ENCODE measurements at places on chromosomes 4 and X.

GRCh38 chr4:146488495-146489174 lies 33.1 kb downstream of the SLC10A7 start:
- DNase-seq: no peak

- no peak for DNase-seq
These were observed 97.4 kb upstream of the S100G start for GRCh38 chrX:16552546-16552945.

GRCh38 chrX:70979136-70979762 lies 48.4 kb upstream of the SLC7A3 start:
- no peak for DNase-seq

DNA sequence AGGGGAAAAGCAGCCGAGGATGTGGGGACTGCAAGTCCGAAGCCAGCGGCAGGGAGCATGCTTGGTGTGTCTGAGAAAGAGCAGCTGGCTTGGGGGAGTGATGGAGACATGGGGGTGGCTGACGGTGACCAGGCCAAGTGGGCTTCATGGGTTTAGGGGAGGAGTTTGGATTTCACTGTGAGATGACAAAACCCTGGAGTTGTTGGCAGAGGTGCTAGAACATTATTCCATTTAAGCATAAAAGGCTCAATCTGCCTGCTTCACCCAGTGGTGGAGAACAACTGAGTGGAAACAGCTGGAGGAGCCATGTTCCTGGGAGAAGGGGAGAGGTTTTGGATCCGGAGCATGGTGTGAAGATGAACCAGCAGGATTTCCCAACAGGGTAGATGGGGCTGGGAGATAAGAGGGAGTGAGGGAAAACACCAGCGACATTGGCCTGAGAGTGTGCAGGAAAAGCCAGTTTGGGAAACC lies 318.0 kb upstream of the TAPT1 start:
- peak; percentile 75 for DNase-seq

DNA sequence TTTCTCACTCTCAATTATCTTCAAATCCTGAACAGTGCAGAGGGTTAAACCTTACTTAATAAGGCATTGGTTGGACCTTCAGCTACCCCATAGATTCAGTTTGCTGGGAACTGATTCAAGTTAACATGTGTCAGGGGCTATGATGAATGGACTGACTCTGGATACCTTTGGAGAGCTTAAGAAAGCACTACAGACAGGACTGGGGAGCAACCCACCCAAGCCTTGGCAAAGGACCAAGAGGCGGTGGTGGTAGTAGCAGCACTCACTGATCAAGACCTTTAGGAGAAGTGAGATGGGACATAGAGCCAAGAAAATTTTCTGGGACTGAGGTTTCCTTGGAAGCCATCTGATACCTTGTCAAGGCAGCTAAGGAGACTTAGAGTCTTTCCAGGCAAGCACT lies 43.0 kb upstream of the TAPT1 start:
- no peak for DNase-seq

DNA sequence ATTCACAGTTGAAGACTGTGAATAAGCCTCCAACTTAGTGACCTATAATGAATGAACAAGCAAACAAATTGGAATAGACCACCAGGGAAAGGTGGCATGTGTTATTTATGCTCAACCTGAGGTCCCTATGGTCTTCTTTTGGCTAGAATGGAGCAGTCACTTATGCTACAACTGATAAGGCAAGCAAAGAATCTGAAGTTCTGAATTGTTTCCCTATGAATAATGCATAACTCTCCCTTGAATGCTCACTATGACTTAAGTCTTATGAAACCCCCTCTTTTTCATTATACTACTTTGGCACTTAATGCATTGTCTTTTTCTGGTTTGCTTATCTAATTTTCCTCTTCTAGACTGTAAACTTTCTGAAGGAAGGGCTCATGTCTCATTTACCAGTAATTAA lies 2.6 kb downstream of the GIMD1 start:
- DNase-seq: no peak

GRCh38 chrX:13093529-13094140 lies 49.2 kb upstream of the FAM9C start:
- no peak for DNase-seq

DNA sequence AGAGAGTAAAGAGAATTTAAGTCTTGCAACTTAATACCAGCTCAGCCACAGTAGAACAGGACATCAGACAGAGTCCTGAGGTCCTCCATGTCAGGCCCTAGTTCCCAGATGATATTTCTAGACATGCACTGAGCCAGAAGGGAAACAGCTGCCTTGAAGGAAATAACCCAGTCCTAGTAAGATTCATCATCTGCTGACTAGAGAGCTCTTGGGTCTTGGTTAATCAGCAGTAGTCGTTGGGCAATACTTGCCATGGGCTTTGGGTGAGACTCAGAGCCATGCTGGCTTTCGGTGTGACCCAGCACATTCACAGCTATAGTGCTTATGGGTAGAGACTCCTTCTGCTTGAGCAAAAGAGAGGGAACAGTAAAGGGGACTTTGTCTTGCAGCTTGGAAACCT lies 379.1 kb downstream of the AR start:
- no peak for DNase-seq

GRCh38 chr4:21915761-21916160 lies 32.8 kb downstream of the KCNIP4 start:
- DNase-seq: no peak

- DNase-seq: no peak
These were observed 230.9 kb upstream of the FAT1 start for GRCh38 chr4:186954509-186954908.

All from coronary artery (tissue), 2 donors.